Activated gamma-delta T cell treated with Interleukin-2 at 50 U/mL for 16 hours (primary cell): ENCODE measurements at places on chromosomes 7 and 10.

GRCh38 chr7:14717816-14718215 is 184.7 kb downstream of the DGKB start:
- DNase-seq = no peak

DNA sequence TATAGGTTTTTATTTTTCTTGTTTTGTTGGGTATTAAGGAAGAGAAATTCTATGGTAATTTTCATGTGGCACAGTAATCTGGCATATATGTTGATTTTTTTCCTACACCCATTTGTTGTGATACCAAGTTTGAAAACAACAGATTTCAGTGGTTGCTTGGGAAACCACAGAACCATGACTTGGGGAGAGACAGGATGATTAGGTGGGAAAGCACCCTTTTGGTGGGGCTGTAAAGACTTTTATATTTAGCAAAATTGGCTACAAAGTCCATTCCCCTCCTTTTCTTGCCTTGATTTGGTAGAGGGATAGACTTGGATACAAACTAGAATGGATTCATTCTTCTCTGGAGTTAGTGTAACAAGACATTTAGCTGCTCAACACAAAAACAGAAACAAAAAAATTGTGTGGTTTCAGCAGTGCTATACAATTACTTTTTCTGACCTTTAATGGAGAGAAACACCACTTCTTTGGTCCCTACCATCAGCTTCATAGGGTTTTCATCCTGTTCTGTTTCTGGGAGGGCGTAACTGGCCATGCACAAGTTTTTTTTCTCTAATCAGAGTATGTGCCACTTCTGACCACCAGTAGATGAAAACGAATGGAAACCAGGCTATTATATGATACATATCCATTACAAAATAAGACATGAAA is 52.7 kb downstream of the FIGNL1 start:
- DNase-seq = no peak

GRCh38 chr10:72133517-72133916 is 45.2 kb upstream of the SPOCK2 start:
- DNase-seq = no peak

GRCh38 chr10:48400850-48401220 is 94.4 kb downstream of the MAPK8 start:
- no peak for DNase-seq

- no peak for DNase-seq
Observed at GRCh38 chr10:17476073-17476472, 21.7 kb upstream of the ST8SIA6 start.

GRCh38 chr7:25496476-25497368 is 268.4 kb upstream of the NPVF start:
- DNase-seq = no peak

DNA sequence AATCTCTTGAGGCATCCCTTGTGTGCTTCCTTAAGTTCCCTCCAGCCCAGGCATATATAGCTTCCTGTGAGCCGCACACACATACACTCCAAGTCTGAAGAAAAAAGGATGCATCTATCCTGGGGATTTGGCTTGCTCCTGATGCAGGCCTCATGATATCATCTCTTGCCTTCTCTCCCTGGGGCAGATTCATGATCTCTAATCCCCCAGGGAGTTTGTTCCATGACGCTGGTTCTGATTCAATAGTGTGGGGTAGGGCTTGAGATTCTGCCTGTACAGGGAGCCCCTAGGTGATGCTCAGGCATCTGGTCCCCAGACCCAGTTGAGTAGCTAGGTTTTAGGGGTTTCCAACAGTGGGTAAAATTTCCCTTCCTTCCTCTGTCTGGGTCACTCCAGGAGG is 1.5 kb downstream of the PON1 start:
- no peak for DNase-seq

DNA sequence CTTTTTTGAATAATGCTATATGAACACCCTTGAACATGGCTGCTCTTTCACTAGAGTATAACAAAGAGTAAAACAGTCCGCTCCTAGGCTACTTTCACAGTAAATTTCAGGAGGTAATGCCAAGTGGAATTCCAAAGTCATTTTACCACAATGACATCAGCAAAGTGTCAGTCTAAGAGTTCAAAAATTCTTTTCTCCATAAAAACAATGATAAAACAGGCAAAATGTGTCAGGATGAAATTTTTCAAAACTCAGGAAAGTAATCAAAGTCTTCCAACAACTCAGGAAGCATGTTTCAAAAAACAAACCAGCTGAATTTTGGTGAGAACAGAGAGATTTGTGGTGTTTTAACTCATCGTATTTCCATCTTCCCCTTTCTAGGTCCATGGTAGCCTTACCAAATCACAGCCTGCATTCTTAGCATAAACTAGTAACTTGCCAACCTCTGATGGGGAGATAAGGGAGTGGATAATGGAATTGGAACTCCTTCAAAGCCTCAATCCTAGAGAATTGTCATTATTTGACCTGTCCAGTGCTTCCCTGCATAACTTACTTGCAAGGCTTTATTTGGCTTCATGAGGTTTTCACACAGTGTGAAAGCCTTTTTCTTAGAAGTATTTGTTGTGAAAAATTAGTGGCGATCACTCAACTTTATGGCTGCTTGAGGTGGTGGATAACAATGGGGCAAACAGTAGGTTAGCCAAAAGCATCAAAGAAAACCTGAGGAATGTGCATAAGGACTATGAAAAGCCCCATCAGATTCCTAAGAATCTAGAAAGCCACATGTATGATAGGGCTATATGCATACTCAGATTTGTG is 302.7 kb downstream of the HDAC9 start:
- DNase-seq = no peak

DNA sequence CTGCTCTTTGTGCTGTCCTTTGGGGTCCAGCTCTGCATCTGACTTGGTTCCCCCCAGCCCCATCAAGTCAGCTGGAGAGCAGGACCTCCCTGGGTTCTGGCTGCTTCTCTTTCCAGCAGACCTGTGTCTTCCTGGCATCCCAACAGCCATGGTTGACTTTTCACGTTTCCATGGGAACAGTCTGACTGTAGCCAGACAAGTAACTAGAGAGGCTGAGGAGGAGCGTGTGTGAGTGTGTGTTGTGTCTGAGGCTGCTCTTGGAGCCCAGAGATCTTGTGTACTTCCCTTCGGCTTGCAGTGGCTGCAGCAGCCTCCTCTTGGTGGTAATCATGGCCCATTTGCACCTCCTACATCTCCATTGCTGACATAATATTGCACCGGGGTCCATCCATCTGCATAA is 332.0 kb downstream of the RPS24 start:
- no peak for DNase-seq

DNA sequence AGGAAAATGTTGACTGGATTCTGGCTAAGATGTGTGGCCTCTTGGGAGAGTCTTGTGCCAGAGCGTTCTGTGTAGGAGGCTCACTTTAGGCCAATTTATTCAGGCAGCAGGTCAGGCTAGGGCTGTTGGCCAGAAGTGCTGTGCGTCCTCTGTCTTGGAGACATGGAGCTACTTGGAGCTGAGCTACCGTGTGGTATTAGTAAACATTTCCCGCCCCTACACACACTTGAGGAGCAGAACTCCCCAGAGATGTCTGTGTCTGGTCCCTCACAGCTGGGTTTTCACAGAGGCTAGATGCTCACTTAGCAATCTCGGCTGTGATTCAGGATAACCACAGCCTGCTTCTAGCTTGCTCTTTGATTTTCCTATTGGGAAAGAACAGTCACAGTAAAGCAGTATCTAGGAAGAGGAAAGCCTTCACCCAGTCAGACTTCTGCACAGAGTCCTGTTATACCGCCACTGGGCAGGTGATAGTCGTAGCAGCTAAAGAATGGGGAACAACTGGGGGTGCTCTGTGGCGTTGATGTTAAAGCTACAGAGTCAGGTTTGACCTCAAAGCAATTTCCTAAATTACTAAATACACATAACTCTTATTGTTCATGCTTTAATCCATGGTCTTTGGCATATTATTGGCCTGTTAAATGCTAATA is 86.7 kb downstream of the MDFIC start:
- DNase-seq = no peak

DNA sequence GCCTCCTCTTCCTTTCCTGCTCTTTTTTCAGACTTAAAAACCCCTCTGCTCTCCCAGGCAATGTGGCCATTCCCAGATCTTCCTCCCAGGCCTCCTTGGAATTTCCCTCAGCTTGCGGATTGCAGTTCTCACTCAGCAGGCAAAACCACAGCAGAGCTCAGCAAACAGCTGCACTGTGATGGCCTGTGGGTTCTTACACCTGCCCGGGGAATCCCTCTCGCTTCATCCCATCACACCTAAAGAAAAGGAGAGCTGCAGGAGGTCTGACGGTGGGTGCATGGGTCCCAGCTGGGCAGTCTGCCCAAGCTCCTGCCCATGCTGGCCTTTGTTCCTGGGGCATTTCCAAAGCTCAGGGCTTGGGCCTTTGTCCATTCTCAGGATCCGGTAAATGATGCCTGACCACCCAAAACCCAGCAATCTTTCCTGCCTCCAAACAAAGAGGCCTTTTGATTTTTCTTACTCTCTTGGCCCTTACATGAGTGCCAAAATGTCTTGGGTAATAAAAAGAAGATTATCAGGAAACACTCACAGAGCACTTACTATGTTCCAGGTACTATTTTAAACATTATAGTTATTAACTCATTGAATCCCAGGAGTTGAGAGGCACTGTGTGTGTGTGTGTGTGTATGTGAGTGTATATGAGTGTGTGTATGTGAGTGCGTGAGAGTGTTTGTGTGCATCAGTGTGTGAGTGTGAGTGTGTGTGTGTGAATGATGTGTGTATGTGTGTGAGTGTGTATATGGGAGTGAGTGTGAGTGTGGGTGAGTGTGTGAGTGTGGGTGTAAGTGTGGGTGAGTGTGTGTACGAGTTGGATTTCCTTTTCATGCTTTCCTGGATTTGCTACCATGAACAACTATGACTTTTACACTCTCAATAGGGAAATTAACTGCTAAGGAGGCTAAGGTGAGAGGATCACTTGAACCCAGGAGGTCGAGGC is 64.5 kb upstream of the PODXL start:
- DNase-seq = no peak

DNA sequence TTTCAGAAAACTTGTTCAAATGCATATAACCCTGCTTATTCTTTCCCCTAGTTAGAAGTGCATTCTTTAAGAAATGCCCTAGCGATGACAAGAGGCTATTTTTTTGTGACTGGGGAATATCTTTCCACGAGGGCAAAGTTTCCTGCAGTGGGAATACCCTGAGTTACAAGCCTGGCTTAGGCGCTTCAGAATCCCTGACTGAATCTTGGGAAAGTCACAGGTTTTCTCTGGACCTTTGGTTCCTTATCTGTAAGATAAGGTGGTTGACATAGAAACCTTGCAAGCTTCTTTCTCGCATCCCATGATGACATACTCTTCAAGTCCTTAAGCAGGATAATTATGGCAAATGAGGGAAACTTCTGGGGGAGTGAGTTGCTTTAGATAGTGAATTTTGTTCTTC is 80.5 kb upstream of the FZD8 start:
- no peak for DNase-seq

DNA sequence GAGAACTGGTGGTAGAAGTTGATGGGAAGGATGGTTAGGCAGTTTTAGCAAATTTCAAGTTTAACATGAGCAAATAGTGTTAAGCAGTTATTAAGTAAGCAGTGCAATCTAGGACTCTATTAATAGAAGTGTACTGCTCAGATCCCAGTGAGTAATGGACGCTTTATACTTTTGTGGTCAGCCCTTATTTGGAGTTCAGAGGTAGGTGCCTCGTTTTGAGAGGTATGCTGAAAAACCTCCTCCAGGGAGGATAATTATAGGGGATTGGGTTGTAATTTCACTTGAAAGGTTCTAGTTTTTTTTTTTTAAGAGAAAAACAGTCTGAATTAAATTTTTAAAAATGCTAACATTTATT is 33.5 kb upstream of the CCDC7 start:
- no peak for DNase-seq

DNA sequence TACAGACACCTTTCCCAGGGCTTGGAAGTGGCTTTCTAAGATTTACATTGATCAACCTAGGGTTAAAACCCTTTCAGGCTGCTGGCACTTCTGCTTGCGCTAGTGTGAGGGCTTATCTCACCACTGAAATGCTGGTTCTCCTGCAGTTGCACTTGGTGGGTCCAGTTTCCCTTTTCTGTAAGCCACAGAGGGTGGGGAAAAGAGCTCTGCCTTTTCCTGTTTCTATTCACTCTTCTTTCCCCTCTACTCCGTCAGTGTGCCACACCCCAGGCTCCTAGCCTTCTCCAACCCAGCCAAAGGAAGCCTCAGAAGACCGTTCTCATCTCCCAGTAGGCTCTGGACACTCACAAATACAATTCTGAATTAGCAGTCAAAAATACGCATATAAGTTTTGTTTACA is 19.0 kb upstream of the CAPZA2 start:
- DNase-seq = no peak

DNA sequence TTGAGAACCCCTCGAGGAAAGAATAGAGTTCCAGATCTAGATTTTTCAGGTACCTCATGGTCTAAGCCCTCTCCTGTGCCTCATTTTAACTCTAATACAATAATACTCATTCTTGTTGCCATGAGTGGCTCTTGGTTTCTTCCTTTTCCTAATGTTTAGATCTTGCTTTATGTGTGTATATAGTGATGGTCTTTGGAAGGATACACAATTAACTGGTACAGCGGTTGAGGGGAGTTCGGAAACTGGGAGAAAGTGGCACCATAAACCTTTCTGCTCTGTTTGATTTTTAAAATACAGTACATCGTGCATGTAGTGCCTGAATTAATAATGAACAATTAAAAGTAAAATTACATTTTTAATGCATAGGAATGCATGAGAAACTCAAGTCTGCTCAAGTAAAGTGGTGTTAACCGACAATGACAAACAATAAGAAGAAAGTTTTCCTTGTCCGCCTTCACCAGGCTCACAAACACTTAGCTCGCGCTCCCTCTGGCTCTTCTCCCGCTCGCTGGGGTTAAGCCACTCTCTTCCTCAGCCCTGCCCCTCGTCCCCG is 386 bp upstream of the EIF4EBP2 start:
- no peak for DNase-seq

- no peak for DNase-seq
Observed at GRCh38 chr10:71513936-71514335, 117.2 kb downstream of the CDH23 start.

DNA sequence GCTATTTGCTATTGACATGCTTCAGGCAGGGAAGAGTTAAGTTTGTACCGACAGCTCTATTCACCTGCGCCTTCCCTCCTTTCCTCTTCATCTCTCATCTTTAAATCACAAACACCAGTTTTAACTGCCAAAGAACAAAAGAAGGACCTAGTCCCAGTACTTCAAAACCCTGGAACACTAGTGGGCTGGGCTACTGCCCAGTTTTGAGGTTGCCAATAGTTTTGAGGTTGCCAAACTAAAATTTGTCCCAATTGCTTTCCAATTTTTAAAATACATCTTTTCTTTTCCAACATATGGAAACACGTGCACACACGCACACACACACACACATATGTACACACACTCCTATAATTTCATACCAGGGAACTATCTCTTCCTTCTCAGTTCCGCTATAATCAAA is 130.6 kb upstream of the SLC26A5 start:
- no peak for DNase-seq

DNA sequence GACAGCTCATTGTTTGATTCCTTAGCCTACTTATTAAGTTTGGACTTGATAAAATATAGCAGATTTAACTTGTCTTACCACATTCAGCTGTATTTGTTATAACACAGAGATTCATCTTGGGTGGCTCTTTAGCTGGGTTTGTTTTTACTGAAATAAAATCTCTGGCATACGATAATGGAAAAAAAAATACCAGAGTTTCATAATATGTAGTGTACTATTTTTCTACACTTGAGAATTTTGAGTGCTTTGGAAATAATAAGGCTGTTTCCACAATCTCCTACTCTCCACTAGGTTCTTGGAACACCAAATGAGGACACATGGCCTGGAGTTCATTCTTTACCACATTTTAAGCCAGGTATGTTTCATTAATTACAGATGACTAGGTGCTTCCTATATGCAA is 218.6 kb upstream of the FZD1 start:
- DNase-seq = no peak

GRCh38 chr10:111146025-111146640 is 69.3 kb downstream of the ADRA2A start:
- no peak for DNase-seq
